ENCODE measurements at places on chromosomes 7 and 10. TPM values are rescaled to one million over a fixed set of nuclear protein-coding genes. Genes with fewer than 3 reads are reported as not detected.

GRCh38 chr7:69359003-69359700 is 239.1 kb upstream of the AUTS2 start:
- no peak for DNase-seq

- DNase-seq: no peak
These were observed 97.9 kb downstream of the TSPAN12 start for GRCh38 chr7:120760050-120760449.

DNA sequence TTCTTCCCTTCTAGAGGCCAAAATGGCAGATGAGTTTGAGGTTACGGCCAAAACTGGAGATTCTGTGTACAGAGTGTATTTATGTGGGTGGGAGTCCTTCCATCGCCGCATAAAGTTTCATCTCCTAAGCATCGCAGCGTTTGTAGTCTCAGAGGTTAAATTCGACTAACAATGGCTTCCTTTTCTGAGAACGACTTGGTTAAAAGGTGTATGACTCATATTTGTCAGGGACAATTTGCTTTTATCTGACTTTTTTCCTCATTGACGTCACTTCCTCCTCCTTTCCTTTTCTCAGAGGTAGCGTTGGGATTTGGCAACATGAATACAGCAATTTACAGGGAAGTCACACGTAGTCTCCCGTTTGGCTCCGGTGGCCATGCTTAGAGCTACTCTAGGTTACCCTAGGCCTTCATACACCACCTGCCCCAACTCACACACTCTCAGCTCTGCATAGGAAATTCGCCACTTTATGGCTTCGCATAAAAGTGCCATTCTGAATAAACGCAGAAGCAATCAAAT is 37.6 kb upstream of the TCF7L2 start:
- DNase-seq: no peak

DNA sequence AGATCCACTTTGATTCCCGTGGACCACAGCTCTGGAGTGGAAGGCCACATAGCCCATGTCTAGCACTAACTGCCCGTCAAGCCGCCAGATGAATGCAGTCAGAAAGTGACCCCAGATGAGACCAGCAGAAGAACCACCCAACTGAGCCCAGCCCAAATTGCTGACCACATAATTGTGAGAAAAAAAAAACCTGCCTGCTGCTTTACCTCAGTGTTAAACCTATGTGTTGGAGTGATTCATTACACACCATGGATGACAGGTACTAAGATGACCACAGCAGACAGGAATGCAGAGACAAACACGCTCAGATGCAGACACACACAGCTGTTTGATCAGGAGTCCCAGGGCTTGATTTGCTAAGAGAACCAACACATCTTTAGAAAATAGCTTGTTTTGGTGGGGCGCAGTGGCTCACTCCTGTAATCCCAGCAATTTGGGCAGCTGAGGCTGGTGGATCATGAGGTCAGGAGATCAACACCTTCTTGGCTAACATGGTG is 168.1 kb upstream of the PPP2R2D start:
- peak; percentile 14 for DNase-seq

DNA sequence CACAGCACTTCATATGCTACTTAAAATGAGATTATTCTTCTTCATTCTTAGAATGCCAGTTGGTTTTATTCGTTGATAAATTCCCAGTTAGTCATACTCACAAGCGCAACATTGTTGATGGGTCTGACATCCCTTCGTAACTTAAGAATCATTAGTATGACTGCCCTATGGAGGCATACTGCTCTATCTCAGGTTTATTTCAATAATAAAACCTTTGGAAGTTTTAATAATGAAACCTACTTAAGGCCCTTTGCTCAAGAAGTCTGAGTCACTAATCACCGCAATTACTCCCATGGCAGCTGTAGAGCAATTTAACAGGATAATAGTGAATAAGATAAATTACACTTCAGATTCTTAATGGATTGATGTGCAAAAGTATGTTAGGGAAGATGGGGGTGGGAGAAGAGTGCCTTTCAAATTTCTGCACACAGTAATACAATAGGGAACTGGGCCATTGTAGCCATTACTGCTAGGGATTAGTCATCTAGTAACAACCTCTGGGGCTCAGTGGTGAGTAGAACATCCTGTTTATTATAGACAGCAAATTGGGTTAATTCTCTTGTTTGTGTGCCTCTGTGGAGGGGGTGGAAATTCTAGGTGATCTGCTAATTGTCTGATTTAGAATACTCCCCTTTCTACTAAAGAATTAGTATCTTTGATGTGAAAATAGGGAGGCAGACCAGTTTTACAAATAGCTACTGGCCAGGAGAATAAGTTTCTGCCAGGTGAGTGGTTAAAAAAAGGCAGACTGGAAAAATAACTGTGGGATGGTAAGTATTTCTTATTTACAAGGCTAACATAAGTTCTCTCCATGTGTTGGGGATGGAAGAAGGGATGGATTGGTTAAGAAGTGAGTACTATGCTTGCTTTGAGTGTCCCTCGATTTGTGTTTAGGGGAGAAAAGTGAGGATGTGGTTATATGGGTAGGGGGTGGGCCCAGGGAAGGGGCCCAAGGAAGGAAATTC is 74.5 kb upstream of the VKORC1L1 start:
- peak; percentile 40 for DNase-seq

- DNase-seq: no peak
These were observed 456.4 kb upstream of the PFKP start for GRCh38 chr10:2610946-2611345.

DNA sequence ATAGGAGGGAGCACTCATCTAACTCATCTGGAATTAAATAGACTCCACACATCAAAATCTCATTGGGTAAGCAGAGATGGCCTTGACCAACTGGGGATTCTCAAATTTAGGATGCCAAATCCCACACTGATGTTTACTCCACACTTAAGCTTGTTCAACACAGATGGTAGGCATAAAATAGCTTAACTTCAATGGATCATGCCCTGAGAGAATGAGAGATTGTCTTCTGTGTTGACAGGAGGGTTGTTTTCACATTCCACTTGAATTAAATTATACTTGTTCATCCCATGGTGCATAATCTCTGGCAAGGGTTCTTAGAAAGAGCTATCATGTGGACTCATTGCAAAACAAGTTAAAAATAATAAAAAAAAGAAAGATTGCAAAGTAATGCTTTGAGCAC is 391.4 kb downstream of the PLXDC2 start:
- no peak for DNase-seq

ZFAND2A gene
- 11.5 TPM for total RNA-seq

PIK3AP1 gene
- total RNA-seq: not detected

All from mammary epithelial cell (primary cell).